ENCODE measurements at places on chromosomes 5 and 9.

DNA sequence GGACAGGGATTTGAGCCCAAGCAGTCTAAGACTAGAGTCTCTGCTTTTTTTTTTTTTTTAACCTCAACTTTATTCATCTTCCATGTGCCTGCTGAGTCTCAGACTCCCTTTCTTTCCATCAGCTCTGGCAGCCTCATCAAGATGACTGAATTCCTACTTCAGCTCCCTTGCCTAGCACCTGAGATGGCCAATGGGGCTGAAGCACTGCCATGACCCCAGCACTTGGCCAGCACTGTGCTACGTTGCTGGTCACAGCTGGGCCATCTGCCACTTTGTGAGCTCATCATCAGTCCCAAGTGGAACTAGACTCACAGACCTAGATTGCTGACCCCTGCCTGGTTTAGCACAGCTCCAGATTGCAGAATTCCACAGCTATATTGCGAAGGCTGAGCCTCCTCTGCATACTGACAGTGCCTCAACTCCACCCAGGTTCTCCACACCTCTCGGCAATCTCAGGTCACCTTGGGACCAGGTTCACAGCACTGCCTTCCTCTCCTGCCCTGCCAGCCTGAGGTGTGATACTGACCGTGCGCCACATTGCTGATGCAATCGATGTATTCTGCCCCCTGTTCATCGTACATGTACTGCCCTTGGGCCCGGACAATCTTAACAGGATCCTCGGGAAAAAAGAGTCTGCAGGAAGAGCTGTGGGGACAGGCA, 1.6 kb downstream of the PHYKPL start:
- no peak for DNase-seq

DNA sequence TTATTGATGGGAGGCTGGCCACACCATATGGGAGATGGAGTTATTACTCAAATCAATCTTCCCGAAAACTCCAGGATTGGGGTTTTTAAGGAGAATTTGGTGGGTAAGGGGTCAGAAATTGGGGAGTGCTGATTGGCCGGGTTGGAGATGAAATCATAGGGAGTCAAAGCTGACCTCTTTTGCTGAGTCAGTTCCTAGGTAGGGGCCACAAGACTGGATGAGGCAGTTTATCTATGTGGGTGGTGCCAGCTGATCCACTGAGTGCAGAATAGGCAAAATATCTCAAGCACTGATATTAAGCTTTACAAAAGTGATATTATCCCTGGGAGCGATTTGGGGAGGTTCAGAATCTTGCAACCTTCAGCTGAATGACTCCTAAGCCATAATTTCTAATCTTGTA, 75.7 kb upstream of the CLINT1 start:
- no peak for DNase-seq

GRCh38 chr9:107983181-107983603, 493.6 kb upstream of the KLF4 start:
- peak; percentile 11 for DNase-seq

- no peak for DNase-seq
These were observed 99.6 kb downstream of the ASTN2 start for GRCh38 chr9:117315236-117315635.

- DNase-seq = no peak
These were observed 423 bp upstream of the ABCA2 start for GRCh38 chr9:137028263-137029057.

- no peak for DNase-seq
These were observed 12.4 kb downstream of the CCDC112 start for GRCh38 chr5:115284021-115284420.

DNA sequence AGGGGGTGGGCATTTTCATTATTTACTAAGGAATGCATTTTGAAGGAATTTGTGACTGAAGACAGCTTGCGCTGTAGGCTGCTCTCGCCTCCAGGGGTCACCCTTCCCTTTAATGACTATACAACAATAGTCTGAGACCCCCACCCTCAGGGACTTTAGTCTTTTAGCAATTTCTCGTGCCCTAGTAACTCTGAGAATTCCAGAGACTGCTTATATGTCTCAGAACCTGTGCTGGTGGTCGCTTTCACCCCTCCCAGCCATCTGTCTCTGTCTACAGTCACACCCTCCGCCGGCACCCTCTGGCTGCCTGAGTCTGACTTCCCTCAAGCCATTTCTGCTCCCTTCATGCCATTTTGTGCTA, 671.4 kb downstream of the NR2F1-AS1 start:
- no peak for DNase-seq

GRCh38 chr5:1488882-1489680, 34.7 kb downstream of the LPCAT1 start:
- DNase-seq = no peak

DNA sequence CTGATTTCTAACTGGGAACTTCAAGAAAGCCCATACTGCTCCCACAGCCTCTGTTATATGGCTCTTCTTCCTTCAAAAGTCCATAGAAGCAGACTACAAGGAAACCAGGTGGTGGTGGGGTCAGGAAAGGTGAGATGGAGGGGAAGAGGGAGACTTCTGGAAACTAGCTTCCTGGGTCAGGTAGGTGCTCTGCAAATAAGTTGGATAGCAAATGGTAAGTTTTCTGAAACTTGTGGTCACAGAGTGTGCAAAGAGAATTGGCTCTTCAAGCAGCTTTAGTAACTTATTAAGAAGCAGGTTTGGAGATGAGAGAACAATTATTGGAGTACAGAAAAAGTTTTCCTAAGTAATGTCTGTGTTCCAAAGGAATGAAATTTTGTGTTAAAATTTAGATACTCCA, 316.9 kb downstream of the ADGRV1 start:
- DNase-seq = no peak

- no peak for DNase-seq
These were observed 523.8 kb downstream of the ELAVL2 start for GRCh38 chr9:23302281-23302680.

GRCh38 chr5:149849966-149850910, 94.4 kb downstream of the PDE6A start:
- DNase-seq = no peak

DNA sequence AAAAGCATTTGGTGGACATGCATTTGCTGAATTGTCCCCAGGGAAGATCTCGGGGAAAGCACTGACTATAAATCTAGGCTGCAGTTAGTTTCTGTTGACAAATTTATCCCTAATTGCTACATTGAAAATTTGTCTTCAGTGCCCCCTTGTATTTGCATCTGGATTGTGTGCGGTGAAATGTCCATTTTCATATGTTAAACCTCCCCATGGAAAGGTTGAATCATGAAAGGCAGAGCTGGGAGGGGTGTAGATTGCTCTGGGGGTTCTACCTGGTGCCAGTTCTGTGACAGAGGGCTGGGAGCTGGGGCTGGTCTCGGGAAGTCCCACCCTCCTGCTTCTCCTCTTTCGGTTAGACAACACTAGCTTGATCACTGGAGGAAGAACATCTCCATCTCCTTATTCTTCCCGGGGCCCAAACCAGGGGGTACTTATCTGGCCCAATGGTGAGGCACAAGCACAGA, 101.9 kb downstream of the GADD45G start:
- DNase-seq = no peak

- no peak for DNase-seq
These were observed 515.5 kb downstream of the DMAC1 start for GRCh38 chr9:7284117-7284516.

DNA sequence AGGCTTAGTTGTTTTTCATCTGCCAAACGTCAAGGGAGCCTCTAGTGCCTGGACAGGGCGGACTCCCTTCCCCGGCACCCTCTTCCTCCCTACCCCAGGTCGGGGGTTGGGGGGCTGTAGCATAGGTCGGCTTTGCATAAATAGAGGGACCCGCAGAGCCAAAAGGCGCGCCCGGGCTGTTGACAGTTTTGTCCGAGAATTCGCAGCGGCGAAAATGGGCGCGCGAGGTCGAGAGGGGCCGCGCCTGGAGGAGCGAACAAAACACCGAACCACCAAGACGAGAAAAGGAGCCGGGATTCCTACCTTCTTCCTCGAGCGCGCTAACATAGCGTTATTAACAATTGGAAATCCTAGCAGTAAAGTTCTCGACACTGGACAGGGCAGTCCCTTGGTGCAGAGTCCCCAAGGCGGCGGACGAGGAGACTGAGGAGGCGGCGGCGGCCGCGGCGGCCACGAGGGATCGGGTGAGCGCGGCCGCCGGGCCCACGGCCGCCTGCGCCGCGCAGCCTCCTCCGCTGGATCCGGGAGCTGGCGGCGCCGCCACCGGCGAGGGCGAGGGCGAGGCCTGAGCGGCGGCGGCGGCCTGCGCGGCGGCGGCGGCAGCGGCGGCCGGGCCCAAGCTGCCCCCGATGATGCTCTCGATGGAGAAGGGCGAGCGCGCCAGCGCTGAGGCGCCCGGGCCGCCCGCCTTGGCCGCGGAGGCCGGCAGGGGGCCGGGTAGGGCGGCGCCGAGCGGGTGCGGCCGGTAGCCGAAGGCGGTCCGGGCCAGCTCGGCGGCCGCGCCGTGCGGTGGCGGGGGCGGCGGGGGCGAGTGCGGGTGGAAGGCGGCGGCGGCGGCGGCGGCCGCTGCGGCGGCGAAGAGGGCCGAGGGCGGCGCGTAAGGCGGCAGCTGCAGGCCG, 1.7 kb downstream of the FOXD1 start:
- no peak for DNase-seq

DNA sequence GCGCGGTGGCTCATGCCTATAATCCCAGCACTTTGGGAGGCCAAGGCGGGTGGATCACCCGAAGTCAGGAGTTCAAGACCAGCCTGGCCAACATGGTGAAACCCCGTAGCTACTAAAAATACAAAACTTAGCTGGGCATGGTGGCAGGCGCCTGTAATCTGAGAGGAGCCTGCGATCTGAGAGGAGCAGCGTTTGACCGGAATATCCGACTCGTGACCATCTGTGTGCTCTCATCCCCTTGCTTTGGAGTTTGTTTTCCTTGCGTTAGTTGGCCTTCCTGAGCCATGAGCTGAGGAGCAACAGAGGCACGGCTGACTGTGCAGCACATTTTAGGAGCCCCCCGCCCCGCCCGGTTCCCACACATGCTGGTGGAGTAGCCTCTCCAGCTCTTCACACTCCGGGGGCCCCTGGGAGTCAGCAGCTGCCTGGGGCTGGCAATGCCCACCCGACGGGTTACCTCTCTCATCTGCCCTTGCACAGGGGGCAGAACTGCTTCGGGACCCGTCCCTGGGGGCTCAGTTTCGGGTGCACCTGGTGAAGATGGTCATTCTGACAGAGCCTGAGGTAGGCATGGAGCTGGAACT, 3.0 kb downstream of the ADAMTS13 start:
- DNase-seq = no peak

GRCh38 chr5:54045077-54045792, 265.1 kb downstream of the ARL15 start:
- DNase-seq = no peak

DNA sequence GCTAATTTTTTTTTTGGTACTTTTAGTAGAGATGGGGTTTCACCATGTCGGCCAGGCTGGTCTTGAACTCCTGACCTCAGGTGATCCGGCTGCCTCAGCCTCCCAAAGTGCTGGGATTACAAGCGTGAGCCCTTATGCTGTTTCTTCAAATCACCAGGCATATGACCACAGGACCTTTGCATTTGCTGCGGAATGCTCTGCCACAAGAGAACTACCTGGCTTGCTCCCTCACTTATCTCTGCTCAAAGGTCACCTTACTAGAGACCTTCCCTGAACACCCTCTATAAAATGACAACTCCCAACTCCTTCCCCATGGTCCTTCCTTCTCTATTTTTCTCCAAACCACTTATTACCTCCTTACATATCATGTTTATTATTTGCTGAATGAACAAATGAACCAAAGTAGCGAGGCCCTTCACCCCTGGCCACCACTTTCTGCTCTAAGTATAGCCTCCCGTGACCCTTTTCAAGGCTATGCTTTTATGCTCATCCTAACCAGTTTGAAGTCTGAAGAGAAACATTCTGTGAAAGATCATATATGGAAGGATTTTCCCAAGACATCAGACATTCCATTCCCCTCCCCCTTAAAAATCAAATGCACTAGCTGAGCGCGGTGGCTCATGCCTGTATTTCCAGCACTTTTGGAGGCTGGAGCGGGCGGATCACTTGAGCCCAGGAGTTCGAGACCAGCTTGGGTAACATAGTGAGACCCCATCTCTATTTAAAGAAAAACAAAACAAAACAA, 1.3 kb downstream of the ZER1 start:
- no peak for DNase-seq

DNA sequence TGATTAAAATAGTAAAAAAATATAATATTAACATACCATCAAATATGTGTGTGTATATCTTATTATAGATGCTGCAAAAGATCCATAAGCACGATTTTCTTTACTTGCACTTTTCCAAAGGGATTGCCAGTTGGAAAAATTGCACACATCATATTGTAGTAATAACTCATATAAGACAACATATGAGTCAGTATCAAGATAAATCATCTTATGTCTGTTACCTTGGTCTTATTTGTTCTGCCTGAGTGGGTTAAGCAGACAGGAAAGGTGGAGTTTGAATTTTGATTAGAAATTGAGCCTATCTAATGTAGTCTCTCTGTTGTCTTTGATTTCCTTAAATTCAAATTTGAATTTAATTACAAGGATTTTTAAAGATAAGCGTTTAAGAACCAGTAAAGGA, 24.6 kb downstream of the LYSMD3 start:
- no peak for DNase-seq

GRCh38 chr5:170254056-170254455, 21.3 kb downstream of the C5orf58 start:
- DNase-seq = no peak
